B cell (primary cell): ENCODE measurements at places on chromosomes 12 and 14. TPM values are rescaled to one million over a fixed set of nuclear protein-coding genes. Genes with fewer than 3 reads are reported as not detected.

GRCh38 chr12:110677982-110678381 is 10.9 kb downstream of the HVCN1 start:
- H3K27me3 ChIP-seq = no peaks in the 10 kb centered on the region
- peak overlapping the region; percentile 1 for H3K4me3 ChIP-seq
- peaks cover 100% of the 10 kb centered on the region for H3K4me1 ChIP-seq
- H3K36me3 ChIP-seq = peaks cover 73% of the 10 kb centered on the region

The CAPZA3 gene
- not detected in 2 replicates for polyA plus RNA-seq

- no peaks in the 10 kb centered on the region for H3K27me3 ChIP-seq
- no peak overlapping the region for H3K27ac ChIP-seq
- H3K4me1 ChIP-seq = no peaks in the 10 kb centered on the region
Observed at GRCh38 chr12:5166976-5167375, 123.3 kb downstream of the KCNA5 start.

The SLC6A13 gene
- polyA plus RNA-seq = 0.20 and 0.54 TPM in 2 replicates

- no peak overlapping the region for H3K27ac ChIP-seq
- no peaks in the 10 kb centered on the region for H3K4me1 ChIP-seq
- H3K36me3 ChIP-seq = no peaks in the 10 kb centered on the region
Observed at GRCh38 chr14:88815980-88816379, 8.5 kb upstream of the TTC8 start.

The CFAP251 gene
- 0.22 and 0.97 TPM in 2 replicates for polyA plus RNA-seq

DNA sequence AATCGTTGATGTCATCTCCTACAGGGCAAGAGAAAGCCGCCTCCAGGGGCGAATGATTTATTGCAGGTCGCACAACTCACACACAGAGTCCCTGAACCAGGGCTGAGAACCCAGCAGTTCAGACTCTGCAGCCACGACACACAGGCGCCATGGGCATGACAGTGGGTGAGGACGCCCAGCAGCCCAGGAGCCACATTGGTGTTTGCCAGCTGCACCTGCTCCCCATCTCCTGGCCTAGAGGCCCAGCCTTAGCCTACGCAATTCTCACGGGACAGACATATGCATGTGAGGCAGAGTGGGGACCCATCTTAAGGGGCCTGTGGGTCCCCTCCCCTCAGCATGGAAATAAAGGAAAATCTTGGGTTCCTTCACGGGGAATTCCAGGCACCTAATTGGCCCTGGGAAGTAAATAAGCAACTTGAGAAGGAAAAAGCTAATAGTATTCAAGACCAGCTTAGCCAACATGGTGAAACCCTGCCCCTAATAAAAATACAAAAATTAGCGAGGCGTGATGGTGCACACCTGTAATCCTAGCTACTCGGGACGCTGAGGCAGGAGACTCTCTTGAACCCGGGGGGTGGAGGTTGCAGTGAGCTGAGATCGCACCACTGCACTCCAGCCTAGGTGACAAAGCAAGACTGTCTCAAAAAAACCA is 69.3 kb downstream of the RIMBP2 start:
- H3K27me3 ChIP-seq = no peaks in the 10 kb centered on the region
- no peak overlapping the region for H3K27ac ChIP-seq
- H3K4me1 ChIP-seq = no peaks in the 10 kb centered on the region
- H3K4me3 ChIP-seq = no peak overlapping the region

The E2F7 gene
- polyA plus RNA-seq = 0.15 and 0.22 TPM in 2 replicates

- DNase-seq = no peak
- H3K27ac ChIP-seq = peak overlapping the region; percentile 56
- H3K36me3 ChIP-seq = no peaks in the 10 kb centered on the region
- no peaks in the 10 kb centered on the region for H3K27me3 ChIP-seq
- H3K4me3 ChIP-seq = no peak overlapping the region
Observed at GRCh38 chr12:123131291-123131832, 19.5 kb downstream of the PITPNM2 start.

DNA sequence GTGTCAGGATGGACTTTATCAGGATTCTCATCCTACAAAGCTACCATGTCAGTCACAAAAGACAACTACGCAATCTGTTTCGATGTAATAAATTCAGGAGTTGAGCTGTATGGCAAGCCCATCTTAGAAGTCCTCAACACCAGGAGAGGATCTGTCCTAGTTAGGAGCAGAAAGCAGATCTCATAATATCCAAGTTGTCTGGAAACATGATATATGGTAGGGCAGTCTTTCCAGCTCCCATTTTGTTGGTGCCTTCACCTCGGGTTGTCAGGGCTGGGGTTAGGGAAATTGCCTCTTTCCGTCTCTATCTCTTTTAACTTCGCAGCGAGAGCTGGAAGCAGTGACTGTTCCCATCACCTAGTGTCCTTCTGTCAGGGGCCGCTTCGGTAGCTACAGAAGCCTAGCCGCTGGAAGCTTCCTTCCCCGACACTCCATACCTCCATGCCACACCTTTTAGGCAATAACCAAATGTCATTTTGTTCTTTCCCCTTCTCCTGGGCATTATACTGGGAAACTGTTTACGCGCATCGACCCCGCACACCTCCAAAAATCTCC is 1.4 kb downstream of the NIN start:
- H3K36me3 ChIP-seq = peaks cover 13% of the 10 kb centered on the region
- peak overlapping the region; percentile 95 for H3K27ac ChIP-seq
- no peaks in the 10 kb centered on the region for H3K27me3 ChIP-seq
- no peak for DNase-seq
- H3K4me1 ChIP-seq = peaks cover 56% of the 10 kb centered on the region

- DNase-seq = no peak
- no peaks in the 10 kb centered on the region for H3K27me3 ChIP-seq
- no peak overlapping the region for H3K27ac ChIP-seq
Observed at GRCh38 chr12:3389986-3390385, 101.0 kb upstream of the PRMT8 start.

- H3K4me3 ChIP-seq = no peak overlapping the region
- no peaks in the 10 kb centered on the region for H3K27me3 ChIP-seq
- H3K27ac ChIP-seq = no peak overlapping the region
- no peak for DNase-seq
Observed at GRCh38 chr14:55328317-55328716, 57.1 kb downstream of the FBXO34 start.

The A2M gene
- 0.04 and 0.26 TPM in 2 replicates for polyA plus RNA-seq

- no peak overlapping the region for H3K27ac ChIP-seq
- no peaks in the 10 kb centered on the region for H3K4me1 ChIP-seq
- no peak overlapping the region for H3K4me3 ChIP-seq
- DNase-seq = no peak
- H3K27me3 ChIP-seq = no peaks in the 10 kb centered on the region
Observed at GRCh38 chr12:31989571-31990362, 30.6 kb downstream of the RESF1 start.

The TAS2R9 gene
- not detected in 2 replicates for polyA plus RNA-seq

The TAS2R46 gene
- 0.13 and 0.32 TPM in 2 replicates for polyA plus RNA-seq

- no peak overlapping the region for H3K27ac ChIP-seq
- no peak overlapping the region for H3K4me3 ChIP-seq
- no peaks in the 10 kb centered on the region for H3K36me3 ChIP-seq
- DNase-seq = no peak
- peaks cover 10% of the 10 kb centered on the region for H3K4me1 ChIP-seq
Observed at GRCh38 chr14:44971459-44971858, 9.5 kb downstream of the TOGARAM1 start.

DNA sequence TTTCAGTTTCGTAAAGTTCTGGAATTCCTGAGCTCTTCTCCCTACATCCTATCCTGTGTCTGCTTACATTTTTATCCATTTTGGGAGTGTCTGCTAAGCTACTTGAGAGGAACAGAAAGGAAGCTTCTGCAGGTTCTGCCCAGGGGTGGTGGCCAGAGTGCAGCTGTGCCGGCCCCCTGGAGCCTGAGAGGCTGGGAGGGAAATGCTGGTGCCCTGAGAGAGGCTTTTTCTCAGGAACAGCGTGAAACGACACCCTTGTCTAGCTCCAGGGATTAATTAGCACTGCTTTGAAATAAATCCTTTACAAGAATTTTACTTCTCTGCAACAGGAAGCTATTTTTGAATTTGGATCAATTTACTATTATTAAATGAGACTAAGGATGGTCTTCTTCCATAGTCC is 165.4 kb downstream of the SLC15A5 start:
- no peaks in the 10 kb centered on the region for H3K36me3 ChIP-seq
- H3K4me1 ChIP-seq = no peaks in the 10 kb centered on the region
- DNase-seq = no peak
- H3K27me3 ChIP-seq = no peaks in the 10 kb centered on the region
- H3K27ac ChIP-seq = no peak overlapping the region
